ENCODE measurements at places on chromosomes 12 and 14.

GRCh38 chr12:68532204-68532886 is 78.4 kb upstream of the RAP1B start:
- no peak for DNase-seq

DNA sequence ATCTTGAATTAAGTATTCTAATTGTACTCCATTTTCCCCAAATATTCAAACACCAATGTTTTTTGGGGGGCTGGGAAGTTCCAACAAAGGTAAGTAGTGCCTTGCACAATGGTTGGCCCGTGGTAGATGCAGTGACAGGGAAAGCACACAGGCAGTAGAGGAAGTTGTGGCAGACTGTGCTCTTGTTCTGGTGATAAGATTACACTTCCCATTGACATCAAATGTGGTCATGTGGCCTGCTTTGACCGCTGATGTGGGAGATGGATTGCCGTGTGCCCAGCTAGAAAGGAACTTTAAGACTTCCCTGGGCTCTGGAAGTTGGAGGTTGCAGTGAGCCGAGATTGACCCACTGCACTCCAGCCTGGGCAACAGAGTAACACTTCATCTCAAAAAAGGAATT is 223.8 kb downstream of the VRK1 start:
- DNase-seq = no peak

DNA sequence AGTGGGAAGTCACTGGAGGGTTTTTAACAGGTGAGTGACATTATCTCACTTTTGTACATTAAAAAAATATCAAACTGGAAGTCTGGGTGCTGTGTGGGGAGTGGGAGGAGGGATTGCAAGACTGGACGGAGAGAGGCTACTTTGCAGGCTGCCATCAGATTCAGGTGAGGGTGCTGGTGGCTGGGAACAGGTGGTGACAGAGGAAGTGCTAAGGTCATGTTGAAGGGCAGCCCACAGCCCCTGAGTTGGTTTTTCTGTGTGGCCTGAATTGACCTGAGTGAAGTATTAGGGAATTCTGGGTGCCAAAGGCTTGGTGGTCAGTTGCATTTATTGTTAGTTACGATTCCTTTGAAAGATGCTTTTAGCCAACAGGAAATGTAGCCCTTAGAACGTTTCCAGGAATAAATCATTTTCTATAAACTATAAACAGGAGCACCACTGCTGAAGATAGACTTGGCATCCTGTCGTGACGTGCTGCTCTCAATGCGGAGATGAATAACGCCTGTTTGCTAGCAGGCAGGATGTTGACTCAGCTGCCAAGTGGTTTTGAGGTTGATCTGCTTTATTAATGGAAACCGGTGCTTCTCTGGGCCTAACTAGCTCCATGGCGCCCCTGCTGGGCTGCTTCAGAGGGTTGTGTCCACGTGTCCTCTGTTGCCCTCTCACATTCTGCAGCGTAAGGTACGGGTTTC is 707.5 kb upstream of the TMEM132C start:
- no peak for DNase-seq

- no peak for DNase-seq
These were observed 28.2 kb downstream of the GALNT16 start for GRCh38 chr14:69288011-69288771.

GRCh38 chr14:76375484-76375883 is 453 bp upstream of the ESRRB start:
- DNase-seq = no peak

DNA sequence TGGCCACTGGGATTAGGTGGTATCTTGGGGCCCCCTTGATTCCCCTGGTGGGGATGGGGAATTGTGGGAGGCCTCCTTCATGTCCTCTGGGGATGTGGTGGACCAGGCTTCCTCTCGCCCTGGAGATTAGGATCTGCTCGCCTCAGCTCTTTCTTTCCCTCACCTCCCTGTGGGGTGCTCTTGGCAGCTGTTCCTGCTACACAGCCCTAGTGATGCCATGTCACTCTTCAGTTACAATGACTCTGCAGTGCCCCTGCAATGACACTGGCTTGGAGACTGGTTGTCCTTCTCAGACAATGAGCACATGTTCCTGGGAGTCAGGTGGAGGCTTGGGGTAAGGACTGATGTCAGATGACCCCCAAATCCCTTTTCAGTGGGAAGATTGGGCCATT is 83.9 kb downstream of the ADCK1 start:
- no peak for DNase-seq

DNA sequence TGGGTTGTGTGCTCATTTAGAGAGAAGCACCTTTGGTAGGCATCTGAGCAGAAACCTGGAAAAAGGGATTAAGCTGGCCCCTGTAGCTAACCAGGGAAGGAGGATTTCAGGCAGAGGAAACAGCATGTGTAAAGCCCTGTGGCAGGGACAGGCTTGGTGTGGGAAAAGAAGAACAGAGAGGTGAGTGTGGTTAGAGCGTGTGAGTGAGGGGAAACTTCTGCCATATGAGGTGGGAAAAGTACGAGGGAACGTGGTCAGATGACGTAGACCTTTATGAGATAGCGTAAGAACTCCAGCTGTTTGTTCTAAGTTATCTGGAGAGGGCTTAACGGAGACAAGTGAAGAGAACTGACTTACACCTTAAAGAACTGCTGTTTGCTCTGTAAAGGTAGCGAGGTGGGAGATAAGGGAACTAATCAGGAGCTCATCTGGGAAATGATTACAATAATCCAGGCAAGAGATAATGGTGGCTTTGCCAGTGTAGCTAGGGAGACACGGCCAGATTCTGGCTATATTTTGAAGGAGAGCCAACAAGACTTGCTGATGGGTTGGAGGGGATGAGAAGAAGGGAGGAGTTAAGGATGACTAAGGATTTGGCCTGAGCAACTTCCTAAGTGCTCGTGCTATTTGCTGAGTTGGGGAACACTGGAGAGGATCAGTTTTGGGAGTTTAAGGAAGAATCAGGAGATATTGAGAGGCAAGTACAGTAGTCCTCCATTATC is 234.0 kb downstream of the ETNK1 start:
- DNase-seq = no peak

- DNase-seq = no peak
These were observed 78.3 kb downstream of the BAZ1A start for GRCh38 chr14:34796902-34797301.

GRCh38 chr12:57471661-57472060 is 8.0 kb downstream of the ARHGAP9 start:
- DNase-seq = no peak

DNA sequence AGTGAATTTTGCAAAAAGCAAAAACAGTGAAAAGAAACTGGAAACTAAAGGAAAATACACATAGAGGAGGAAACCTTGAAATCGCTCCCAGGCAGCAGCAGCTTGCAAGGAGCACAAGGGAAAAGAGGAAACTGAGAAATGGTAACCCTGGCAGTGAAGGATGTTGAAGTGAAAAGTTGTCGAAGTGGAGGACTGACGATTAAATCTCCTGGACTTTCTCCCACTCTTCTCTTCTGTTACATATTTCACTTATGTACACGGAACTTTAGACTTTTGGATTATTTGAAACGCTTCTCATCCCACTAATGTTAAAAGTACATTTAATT is 388.8 kb upstream of the USP15 start:
- no peak for DNase-seq

DNA sequence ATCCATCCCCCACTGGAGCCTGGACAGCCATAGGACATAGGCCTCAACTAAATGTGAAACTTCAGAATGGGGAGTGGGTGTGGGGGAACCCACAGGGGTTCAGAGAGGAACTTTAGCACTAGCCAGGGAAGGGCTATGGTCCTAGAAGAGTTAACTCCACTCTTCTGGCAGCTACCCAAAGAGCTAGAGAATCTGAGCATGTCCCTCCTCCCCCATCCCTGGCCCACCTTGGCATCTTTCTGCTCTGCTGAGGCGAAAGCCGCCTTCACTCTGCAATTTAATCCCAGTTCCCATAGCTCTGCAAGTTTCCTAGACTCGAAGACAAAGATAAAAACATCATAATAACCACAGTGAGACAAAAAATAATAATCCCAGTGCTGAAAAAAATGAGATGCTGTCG is 214.7 kb upstream of the RTL1 start:
- no peak for DNase-seq

DNA sequence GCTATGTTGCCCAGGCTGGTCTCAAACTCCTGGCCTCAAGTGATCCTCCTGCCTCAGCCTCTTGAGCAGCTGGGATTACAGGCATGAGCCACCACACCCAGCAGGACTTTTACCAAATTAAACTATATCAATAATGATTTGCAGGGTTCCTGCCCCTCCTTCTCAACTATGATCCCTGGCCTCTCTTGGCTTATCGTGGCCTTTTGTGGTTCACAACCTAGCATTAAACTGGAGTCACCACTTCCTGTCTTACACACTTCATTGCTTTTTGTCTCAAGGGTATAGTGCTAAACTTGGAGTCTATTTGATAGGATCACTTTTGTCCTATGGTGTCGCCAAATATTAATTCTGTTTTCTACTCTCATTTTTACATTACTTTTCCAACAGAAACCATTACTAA is 64.5 kb downstream of the SEC23A start:
- DNase-seq = no peak

GRCh38 chr12:29201296-29201695 is 52.2 kb downstream of the FAR2 start:
- DNase-seq = no peak

DNA sequence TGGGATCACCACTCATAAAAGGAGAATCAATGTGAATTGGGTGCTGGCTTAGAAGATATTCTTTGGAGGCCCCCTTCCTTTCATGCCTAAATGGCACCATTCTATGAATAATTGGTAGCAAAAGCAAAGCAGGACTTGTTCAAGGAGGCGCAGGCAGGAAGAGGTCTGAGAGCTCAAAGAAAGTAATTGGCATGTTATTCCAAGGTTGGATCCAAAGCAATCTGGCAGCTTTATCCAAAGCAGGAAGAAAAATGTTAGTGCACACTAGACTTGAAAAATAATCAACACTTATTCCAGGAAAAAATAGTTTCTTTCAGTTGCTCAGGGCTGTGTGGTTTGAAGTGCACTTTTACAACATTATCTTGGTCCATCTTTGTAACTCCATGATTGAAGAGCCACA is 326.4 kb downstream of the NUAK1 start:
- no peak for DNase-seq

- peak; percentile 67 for DNase-seq
These were observed 3.5 kb upstream of the TSPAN9 start for GRCh38 chr12:3073438-3074250.

DNA sequence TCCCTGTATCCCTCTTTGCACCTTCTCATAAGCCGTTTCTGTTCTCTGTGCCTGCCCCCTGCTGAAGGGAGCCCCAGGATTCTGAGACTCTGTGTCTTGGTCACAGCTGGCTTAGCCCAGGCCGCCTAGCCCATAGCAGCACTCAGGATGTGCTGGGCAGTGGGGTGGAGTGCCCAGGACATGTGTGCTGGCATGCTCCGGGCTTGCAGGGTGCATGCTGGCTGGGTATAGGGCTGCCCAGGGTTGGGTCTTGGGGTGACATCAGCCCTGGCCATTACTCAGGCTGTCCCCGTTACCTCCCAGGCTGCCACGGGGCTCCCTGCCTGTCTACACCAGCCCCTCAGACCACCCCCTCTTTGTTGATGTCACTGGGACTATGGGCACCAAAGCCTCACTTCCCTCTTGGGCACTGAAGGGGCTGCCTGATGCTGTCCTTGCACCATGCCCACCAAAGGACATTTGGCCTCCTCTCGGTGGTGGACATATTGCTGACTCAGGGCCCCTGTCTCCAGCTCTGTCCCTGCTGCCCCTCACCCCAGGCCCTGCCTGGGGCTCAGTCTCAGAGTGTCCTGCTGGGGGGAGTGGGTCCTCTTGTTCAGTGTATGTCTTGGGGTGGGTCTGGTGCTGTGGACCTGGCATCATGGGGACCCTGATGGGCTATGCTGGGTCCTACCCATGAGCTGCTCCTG is 2.4 kb downstream of the CEP170B start:
- DNase-seq = no peak

DNA sequence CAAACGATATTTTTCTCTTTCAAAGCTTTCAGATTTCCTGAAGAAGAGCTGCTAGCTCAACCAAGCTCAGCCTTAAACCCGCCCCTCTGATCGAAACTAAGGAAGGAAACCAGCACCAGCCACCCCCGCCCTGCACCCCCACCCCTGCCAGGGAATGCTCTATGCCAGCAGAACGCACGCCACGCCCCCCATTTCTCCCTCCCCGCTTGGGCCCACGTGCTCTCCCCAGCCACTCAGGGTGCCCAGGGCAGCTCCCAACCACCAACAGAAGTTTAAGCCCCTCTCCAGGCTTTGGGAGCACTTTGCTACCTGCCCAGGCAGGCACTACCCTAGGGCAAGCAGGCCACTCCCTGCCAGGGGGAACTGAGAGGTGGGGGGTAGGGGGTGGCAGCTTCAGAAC is 18.8 kb upstream of the KRT78 start:
- DNase-seq = peak; percentile 15

DNA sequence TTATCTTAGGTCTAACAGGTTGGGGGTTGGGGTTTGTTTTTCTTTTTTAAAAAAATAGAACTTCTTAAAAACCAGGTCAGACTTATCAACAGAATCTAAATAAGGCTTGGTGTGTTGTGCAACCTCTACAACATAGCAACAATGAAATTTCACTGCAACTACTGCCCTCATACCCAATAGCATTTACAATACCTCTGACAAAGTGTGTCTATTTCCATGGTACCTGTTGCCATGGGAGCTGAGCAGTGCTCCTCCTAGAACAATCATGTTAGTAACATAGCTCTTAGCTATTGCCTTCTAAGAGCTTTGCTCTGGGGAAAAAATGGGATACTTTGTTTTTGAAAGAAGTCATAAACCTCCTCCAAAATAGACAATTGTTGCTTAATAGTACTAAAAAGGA is 103.3 kb upstream of the CCDC175 start:
- DNase-seq = no peak

- no peak for DNase-seq
These were observed 33.3 kb upstream of the PPM1A start for GRCh38 chr14:60215520-60216420.

GRCh38 chr12:1915082-1915968 is 3.1 kb downstream of the CACNA2D4 start:
- DNase-seq = no peak

GRCh38 chr14:99598774-99599173 is 5.2 kb downstream of the CCDC85C start:
- no peak for DNase-seq

DNA sequence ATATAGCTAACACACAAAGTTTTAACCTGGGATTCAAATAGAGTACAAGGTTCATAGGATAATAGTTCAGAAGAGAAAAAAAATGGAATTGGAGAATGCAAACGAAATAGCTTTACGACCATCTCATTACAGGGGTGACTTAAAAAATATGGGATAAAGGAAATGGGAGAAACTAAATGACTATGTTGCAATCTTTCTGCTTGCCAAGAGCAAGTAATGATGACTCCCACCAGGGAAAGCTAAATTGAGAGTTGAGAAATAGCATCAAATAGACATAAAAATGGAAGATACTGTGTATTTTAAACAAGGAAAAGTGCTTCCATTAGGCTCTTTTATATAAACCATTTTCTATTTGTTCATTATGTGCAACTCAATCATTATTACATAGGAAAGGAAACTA is 155.7 kb upstream of the ATXN7L3B start:
- no peak for DNase-seq

- no peak for DNase-seq
These were observed 145.3 kb downstream of the GRIN2B start for GRCh38 chr12:13836099-13836498.
